ENCODE measurements at places on chromosomes 12 and 14. TPM values are rescaled to one million over a fixed set of nuclear protein-coding genes. Genes with fewer than 3 reads are reported as not detected.

GRCh38 chr12:91021076-91021475 is 16.3 kb upstream of the EPYC start:
- no peak for DNase-seq
- H3K36me3 ChIP-seq, result no peaks in the 10 kb centered on the region
- no peak overlapping the region for H3K27ac ChIP-seq
- no peaks in the 10 kb centered on the region for H3K27me3 ChIP-seq

DNA sequence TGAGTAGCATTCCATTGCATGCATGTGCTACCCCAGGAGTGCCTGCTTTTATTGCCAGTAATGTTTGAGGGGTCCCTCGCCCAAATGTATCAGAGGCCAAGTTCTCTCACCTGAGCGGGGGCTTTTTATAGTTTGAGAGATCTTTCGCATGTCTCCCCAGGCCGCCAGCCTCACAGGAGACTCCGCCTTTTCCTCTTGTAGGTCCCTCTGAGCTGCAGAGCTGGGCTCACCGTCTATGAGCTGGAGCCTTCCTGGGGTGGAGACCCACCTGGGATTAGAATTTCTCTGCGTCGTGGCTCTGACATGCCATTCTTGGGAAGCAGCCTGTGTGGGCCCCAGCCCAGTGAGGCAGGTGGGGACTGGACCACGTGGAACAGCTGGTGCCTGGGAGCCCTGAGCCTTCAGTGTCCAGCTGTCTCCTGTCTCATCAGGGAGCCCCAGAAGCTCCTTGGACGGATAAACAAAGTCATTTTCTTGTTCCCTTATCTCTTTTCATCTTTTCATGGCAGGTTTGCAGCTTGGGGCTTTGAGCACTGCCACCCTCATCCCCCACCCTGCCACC is 261.7 kb upstream of the CRY1 start:
- no peaks in the 10 kb centered on the region for H3K4me1 ChIP-seq
- no peaks in the 10 kb centered on the region for H3K36me3 ChIP-seq
- H3K4me3 ChIP-seq, result no peak overlapping the region
- no peak for DNase-seq
- no peak overlapping the region for H3K27ac ChIP-seq
- no peaks in the 10 kb centered on the region for H3K27me3 ChIP-seq

DNA sequence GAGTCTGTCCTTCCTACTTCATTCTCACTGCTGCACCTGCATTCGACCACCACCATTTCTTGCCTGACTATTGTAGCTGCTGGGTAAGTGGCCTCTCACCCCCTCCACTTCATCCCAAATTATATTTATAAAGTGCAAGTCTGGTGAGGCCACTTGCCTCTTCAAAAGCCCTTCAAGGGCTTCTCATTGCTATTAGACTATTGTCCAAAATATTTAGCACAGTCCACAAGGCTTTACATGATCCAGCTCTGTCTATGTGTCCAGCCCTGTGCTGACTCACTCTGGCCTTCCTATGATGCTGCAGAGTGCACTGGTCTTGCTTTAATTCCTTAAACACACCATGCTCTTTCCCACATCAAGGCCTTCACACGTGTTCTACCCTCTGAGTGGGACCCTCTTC is 46.0 kb downstream of the PAH start:
- H3K36me3 ChIP-seq, result peaks cover 8% of the 10 kb centered on the region
- no peak overlapping the region for H3K4me3 ChIP-seq
- DNase-seq, result no peak
- no peaks in the 10 kb centered on the region for H3K27me3 ChIP-seq

GRCh38 chr12:126219654-126220279 is 1154.5 kb downstream of the AACS start:
- no peaks in the 10 kb centered on the region for H3K36me3 ChIP-seq
- no peak for DNase-seq
- no peaks in the 10 kb centered on the region for H3K27me3 ChIP-seq
- H3K27ac ChIP-seq, result no peak overlapping the region

- H3K4me1 ChIP-seq, result no peaks in the 10 kb centered on the region
- H3K36me3 ChIP-seq, result no peaks in the 10 kb centered on the region
These were observed 92.4 kb upstream of the PKP2 start for GRCh38 chr12:32988982-32989381.

GRCh38 chr12:30462249-30462648 is 233.4 kb downstream of the IPO8 start:
- H3K4me3 ChIP-seq, result no peak overlapping the region
- no peak for DNase-seq
- H3K27me3 ChIP-seq, result no peaks in the 10 kb centered on the region
- H3K36me3 ChIP-seq, result no peaks in the 10 kb centered on the region
- peaks cover 2% of the 10 kb centered on the region for H3K4me1 ChIP-seq

DNA sequence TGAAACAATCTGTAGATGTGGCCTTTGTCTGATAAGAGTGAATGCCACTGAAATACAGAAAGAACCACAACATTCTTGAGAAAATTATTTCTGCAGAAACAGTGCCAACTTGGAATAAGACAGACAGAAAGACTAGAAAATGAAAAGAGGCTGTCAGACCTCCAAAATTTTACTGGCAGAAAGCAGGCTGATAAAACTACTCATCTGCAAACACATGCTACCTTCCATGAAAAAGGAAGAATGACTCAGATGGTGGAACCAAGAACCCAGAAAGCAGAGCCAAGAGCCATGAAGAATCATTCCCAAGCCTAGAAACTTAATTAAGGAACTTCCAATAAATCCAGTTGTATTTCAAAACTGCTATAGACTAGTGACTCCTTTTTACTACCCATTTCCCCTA is 31.9 kb upstream of the OSBPL8 start:
- no peaks in the 10 kb centered on the region for H3K36me3 ChIP-seq
- no peaks in the 10 kb centered on the region for H3K27me3 ChIP-seq
- no peaks in the 10 kb centered on the region for H3K4me1 ChIP-seq
- no peak overlapping the region for H3K4me3 ChIP-seq

- DNase-seq, result no peak
- no peak overlapping the region for H3K27ac ChIP-seq
- no peaks in the 10 kb centered on the region for H3K27me3 ChIP-seq
- H3K36me3 ChIP-seq, result no peaks in the 10 kb centered on the region
These were observed 63.5 kb upstream of the C14orf180 start for GRCh38 chr14:104515811-104516780.

GRCh38 chr14:70171726-70172125 is 17.0 kb downstream of the SLC8A3 start:
- H3K4me3 ChIP-seq, result no peak overlapping the region
- H3K27ac ChIP-seq, result no peak overlapping the region
- H3K36me3 ChIP-seq, result no peaks in the 10 kb centered on the region
- peaks cover 2% of the 10 kb centered on the region for H3K27me3 ChIP-seq

DNA sequence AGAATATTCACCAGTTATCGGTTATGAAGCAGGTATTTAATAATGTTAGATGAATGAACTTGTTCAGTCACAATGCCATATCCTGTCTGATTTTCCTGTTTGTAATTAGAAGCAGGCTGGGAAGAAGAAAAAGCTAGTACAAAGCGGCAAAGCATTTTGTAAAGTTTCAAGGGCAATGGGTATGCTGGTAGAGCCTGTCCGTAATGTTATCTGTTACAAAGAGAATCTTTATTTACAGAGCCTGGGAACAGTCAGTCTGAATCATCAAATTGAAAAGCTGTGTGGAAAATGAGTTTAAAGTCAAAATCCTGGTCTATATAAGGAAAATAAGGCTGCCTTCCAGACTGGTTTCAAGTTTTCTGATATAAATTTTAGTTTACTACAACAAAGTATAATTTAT is 40.5 kb downstream of the PARP11 start:
- H3K36me3 ChIP-seq, result no peaks in the 10 kb centered on the region
- H3K27ac ChIP-seq, result no peak overlapping the region
- H3K4me3 ChIP-seq, result no peak overlapping the region
- no peaks in the 10 kb centered on the region for H3K27me3 ChIP-seq
- H3K4me1 ChIP-seq, result no peaks in the 10 kb centered on the region

- no peaks in the 10 kb centered on the region for H3K4me1 ChIP-seq
- no peak overlapping the region for H3K27ac ChIP-seq
- DNase-seq, result no peak
- H3K36me3 ChIP-seq, result no peaks in the 10 kb centered on the region
These were observed 353.8 kb upstream of the FAR2 start for GRCh38 chr12:28795311-28795710.

GRCh38 chr12:125340791-125341190 is 275.6 kb downstream of the AACS start:
- H3K27me3 ChIP-seq, result no peaks in the 10 kb centered on the region
- no peak for DNase-seq

- no peaks in the 10 kb centered on the region for H3K4me1 ChIP-seq
- no peaks in the 10 kb centered on the region for H3K27me3 ChIP-seq
- H3K36me3 ChIP-seq, result no peaks in the 10 kb centered on the region
- no peak overlapping the region for H3K4me3 ChIP-seq
These were observed 12.3 kb upstream of the ATP5MC2 start for GRCh38 chr12:53688134-53688533.

Gene PPP4R4
- 0.67 TPM for total RNA-seq

GRCh38 chr14:83975841-83976770 is 1553.8 kb upstream of the FLRT2 start:
- DNase-seq, result no peak
- no peak overlapping the region for H3K4me3 ChIP-seq
- H3K27me3 ChIP-seq, result no peaks in the 10 kb centered on the region
- no peaks in the 10 kb centered on the region for H3K4me1 ChIP-seq

DNA sequence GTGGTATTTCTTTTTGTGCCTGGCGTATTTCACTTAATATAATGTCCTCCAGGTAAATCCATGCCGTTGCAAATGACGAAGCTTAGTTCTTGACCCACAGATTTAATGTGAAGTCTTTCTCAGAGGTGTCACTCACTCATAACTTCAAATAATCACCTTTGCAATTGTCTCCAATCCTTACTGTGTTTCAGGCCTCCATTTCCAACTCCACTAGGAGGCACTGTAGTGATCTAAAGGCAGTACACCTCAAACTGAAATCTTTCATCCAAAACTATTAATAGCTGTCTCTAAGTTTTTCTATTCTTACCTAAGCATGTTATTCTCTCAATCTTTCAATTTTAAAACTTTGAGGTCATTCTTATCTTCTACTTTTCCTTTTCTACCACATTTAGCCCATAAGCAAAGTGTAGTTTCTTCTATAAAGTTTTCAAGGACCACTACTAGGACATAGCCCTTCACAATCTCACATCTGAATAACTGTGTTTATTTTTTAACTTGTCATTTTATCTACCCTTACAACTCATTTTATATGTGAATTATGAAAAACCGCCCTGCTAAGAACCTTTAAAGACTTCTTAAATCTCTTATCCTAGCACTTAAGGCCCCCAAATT is 25.5 kb upstream of the FBXO34 start:
- no peaks in the 10 kb centered on the region for H3K4me1 ChIP-seq
- no peaks in the 10 kb centered on the region for H3K36me3 ChIP-seq
- no peaks in the 10 kb centered on the region for H3K27me3 ChIP-seq
- H3K27ac ChIP-seq, result no peak overlapping the region
- DNase-seq, result no peak

Gene IFI27L1
- 3.7 TPM for total RNA-seq

DNA sequence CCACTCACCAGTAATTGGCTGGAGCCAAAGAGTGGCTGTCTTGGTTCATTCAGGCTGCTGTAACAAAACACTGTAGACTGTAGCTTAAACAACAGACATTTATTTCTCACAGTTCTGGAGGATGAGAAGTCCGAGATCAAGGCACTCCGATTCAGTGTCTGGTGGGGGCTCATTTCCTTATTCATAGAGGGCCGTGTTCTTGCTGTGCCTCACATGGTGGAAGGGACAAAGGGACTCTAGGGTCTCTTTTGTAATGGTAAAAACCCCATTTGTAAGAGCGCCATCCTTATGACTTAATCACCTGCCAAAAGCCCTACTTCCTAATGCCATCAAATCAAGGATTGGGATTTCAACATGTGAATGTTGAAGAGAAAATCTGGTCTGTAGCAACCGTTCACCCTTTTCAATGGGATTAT is 34.7 kb upstream of the CDKN3 start:
- no peak overlapping the region for H3K4me3 ChIP-seq
- no peaks in the 10 kb centered on the region for H3K27me3 ChIP-seq
- peaks cover 8% of the 10 kb centered on the region for H3K4me1 ChIP-seq
- no peak for DNase-seq

Gene RPL10L
- total RNA-seq, result not detected

DNA sequence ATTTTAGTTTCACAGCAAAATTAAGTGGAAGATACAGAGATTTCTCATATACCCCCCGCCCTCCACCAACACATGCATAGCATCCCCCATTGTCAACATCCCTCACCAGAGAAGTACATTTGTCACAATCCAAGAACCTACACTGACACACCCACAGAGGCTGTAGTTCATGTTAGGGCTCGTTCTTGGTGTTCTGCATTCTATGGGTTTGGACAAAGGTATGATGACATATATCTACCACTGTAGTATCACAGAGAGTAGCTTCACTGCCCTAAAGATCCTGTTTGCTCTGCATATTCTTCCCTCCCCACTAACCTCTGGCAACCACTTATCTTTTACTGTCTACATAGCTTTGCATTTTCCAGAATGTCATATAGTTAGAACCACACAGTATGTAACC is 444.6 kb upstream of the DCN start:
- no peaks in the 10 kb centered on the region for H3K27me3 ChIP-seq
- DNase-seq, result no peak
- no peaks in the 10 kb centered on the region for H3K36me3 ChIP-seq
- H3K4me3 ChIP-seq, result no peak overlapping the region
- no peak overlapping the region for H3K27ac ChIP-seq

Gene POTEM
- total RNA-seq, result not detected

GRCh38 chr12:88266806-88267360 is 124.8 kb downstream of the TMTC3 start:
- no peaks in the 10 kb centered on the region for H3K4me1 ChIP-seq
- no peak overlapping the region for H3K4me3 ChIP-seq
- H3K27ac ChIP-seq, result no peak overlapping the region
- H3K27me3 ChIP-seq, result no peaks in the 10 kb centered on the region

Gene PRB2
- not detected for total RNA-seq

GRCh38 chr12:94954029-94954685 is 49.3 kb downstream of the NDUFA12 start:
- peaks cover 1% of the 10 kb centered on the region for H3K36me3 ChIP-seq
- H3K4me1 ChIP-seq, result no peaks in the 10 kb centered on the region
- no peaks in the 10 kb centered on the region for H3K27me3 ChIP-seq
- H3K27ac ChIP-seq, result no peak overlapping the region

Gene C3AR1
- total RNA-seq, result 4.0 TPM

DNA sequence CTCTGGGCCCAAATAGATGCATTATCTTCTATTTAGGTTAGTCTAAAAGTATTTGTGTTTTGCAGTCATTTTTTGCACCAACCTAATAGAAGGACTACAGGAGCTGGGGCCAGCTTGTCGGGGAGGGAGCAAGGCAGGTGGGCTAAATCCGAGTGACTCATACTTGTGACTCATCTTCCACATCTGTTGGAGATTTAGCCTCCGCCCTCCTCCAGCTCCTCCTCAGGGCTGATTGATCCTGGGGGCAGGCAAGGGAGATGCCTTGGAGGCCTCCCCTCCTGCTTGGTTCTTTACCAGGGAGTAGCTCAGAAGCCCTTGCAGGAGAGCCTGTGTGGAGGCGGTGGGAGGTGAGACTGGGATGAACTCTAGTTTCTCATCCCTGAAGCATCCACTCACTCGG is 27.9 kb downstream of the RHOF start:
- H3K27me3 ChIP-seq, result no peaks in the 10 kb centered on the region
- no peak overlapping the region for H3K27ac ChIP-seq
- H3K4me1 ChIP-seq, result peaks cover 2% of the 10 kb centered on the region
- DNase-seq, result no peak

Data from liver (tissue), 10 donors.